Activated T-cell treated with anti-CD3 and anti-CD28 coated beads, Interleukin-2, amount 50 U/mL, for 4 hours (primary cell): ENCODE measurements at places on chromosomes 7 and 10.

DNA sequence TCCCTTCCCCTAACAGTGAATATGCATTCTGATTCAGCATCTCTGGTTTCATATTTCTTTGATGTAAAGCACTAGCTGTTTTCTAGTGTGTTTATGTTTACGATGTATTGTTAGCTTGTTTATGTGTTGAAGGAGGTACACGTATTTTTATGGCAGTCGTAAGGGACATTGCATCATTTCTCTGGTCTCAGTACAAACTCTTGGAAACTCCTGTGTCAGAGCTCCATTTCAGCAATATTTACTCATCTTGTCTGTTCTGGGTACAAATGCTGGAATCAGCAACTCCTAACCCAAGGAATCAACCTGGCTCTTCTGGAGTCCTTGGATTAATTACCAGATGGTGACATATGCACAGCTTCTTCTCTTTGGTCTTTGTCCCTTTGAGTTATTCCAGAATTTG is 270.0 kb upstream of the PLXDC2 start:
- no peak for DNase-seq

DNA sequence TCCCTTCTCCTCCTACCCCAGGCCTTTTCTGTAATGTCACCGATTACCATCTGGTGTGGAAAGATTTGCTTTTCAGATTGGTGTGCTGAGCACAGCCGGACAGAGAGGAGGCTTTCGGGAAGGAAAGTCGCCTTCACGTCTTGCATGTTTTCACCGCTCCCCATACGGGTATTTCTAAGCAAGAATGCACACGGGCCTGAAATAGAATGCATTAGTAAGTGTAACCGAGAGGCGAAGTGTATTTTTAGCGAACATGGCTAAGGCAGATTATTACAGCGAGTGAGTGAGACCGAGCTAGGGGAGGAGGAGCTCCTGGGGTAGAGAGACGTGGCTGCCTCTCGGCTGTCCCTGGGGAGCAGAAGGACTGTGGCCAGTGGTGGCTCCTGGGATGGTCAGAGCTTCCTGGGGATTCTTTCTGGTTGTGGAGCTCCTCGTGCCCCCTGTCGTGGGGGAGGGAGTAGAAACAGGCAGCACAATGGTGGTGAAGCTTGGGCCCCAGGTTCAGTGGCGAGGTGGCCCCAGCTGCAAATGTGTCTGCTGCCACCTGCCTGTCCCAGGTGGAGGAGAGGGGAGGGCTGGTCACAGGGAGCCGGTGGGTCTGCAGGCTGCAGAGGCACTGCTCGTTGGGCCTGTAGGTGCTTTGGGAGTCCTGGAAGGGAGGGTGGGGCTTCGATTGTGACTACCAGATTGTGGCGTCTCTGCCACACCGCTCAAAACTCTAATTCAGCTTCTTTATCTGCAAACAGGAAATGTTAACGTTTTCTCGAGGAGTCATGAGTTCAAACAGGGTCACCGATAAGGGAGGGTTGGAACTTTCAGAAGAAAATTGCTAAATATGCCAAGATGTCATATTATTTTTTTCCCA is 135.8 kb downstream of the CAMK1D start:
- peak; percentile 18 for DNase-seq

DNA sequence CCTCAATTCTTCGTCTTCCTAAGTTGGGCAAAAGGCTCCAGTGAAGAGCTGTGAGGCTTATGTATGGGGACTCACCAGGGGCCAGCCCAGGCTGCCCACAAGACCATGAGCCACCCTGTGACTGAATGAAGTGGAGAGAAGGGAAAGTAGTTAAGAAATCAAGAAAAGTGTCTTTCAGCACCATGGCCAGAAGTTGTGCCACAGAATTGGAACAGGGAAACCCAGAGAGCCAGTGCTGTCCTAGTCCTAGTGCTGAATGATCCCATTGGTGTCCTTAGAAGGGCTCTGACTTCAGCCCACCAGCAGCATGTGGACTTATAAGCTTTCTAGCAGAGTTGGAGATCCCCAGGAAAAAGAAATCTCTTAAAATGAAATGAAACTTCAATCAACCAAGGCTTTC is 37.0 kb upstream of the CCSER2 start:
- DNase-seq: no peak

GRCh38 chr7:66205741-66206090 is 582 bp downstream of the TPST1 start:
- no peak for DNase-seq

- DNase-seq: no peak
Measured at GRCh38 chr7:38481401-38481800, 149.8 kb downstream of the AMPH start.

GRCh38 chr10:71684356-71685173 is 35.0 kb downstream of the C10orf105 start:
- no peak for DNase-seq

GRCh38 chr7:89072081-89072480 is 276.5 kb upstream of the TEX47 start:
- no peak for DNase-seq

DNA sequence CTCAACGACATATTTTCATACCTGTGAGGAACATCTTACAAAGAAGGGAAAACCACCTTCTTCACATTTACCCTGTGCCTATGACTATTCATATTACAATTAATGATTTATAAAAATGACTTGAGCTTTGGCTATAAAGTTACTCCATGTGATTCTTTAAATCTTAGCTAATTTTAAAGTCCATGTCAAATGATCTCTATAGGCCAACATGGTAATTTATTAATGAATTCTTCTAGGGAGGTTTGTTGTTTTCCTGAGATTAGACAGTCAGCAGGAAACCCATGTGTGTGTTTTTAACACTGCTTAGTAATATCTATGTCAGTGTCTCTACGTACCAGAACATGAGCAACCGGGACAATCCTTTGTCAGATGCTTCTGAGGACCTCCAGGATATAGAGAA is 307.3 kb downstream of the IPMK start:
- no peak for DNase-seq

GRCh38 chr7:94980418-94981142 is 73.2 kb downstream of the PPP1R9A start:
- no peak for DNase-seq

GRCh38 chr10:67666416-67667034 is 29.5 kb downstream of the CTNNA3 start:
- no peak for DNase-seq

- no peak for DNase-seq
Measured at GRCh38 chr10:34489411-34489810, 325.7 kb downstream of the PARD3 start.

GRCh38 chr10:124928545-124928944 is 13.4 kb upstream of the ZRANB1 start:
- no peak for DNase-seq

- no peak for DNase-seq
Measured at GRCh38 chr7:34064519-34065158, 159.3 kb downstream of the BMPER start.

GRCh38 chr7:27901028-27901760 is 161.2 kb downstream of the TAX1BP1 start:
- DNase-seq: no peak

GRCh38 chr7:80589631-80590030 is 48.8 kb upstream of the CD36 start:
- DNase-seq: no peak

DNA sequence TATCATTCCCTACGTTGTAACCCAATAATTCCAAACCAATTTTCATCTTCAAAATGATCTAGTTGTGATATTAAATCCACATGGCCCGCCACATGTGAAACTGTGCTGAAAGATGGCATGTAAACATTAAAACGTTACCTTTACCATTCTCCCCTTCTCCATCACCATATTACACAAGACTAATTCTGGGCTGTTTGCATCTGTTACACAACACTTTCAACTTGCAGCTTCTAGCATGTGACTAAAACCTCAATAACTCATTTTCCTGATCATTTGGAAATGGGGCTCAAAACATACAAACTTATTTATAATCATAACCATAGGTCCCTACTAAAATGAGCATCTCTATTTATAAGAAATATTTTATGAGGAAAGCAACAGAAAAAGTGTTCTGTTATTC is 4.7 kb downstream of the MTERF1 start:
- no peak for DNase-seq

DNA sequence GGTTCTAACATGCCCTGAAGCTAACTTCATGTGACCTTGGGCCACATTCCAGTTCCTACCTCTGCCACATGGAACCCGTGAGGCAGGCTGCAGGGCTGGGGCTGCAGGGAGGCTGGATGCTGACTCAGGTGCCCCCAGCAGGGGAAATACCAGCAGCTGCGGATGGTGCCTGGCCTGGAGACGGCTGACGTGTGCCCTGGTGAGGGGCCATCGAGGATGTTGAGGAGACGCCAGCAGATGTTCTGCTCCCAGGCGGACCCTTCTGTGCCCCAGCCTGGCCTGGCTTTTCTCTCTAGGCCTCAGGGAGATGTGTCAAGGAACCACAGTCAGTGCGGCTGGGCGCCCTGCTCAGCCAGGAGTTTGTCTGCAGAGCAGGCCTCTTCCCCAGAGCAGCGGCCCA is 8.8 kb downstream of the BAG3 start:
- no peak for DNase-seq

DNA sequence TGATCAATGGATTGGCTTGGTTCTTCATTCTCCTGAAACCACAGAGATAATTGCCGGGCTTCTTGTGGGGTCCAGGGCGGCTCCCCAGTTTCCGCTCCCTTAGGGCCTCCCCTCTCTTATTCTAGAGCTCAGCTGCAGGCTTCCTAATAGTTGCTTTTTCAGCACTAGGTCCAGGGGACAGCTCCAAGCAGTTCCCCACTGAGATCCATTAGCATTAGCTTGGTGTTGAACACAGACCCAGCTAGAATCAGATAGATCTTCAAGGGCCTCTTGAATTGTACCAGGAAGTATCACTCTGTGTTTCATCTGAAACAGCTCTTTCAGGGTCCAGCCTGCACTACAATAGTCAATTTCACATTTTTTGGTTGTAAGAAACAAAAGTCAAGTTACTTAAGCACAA is 238.7 kb downstream of the SEC23IP start:
- no peak for DNase-seq

- DNase-seq: no peak
Measured at GRCh38 chr10:43437141-43437870, 395 bp downstream of the ZNF487 start.

- DNase-seq: no peak
Measured at GRCh38 chr7:121795736-121796135, 77.2 kb upstream of the PTPRZ1 start.

GRCh38 chr10:9342885-9343570 is 1288.5 kb downstream of the GATA3 start:
- DNase-seq: no peak

GRCh38 chr7:121714559-121715303 is 158.2 kb upstream of the PTPRZ1 start:
- no peak for DNase-seq

DNA sequence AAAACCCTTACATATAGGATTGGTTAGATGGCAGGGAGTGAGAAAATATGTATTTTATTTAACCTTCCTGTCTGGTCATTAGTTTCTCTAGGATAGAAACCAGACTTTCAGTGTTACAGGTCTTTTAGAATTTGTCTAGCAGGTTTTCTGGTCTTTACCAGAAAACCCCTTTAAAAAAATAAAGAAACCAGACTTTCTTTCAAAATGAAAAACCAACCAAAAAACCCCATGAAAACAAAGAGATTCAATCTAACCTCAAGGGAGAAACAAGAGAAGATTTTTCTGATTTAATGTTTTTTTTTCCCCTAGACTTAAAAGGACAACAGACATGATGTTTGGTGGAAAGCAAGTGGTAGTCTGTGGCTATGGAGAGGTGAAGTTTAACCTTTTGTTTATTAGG is 28.7 kb upstream of the STRIP2 start:
- no peak for DNase-seq

- DNase-seq: no peak
Measured at GRCh38 chr7:155865830-155866525, 53.7 kb upstream of the SHH start.

DNA sequence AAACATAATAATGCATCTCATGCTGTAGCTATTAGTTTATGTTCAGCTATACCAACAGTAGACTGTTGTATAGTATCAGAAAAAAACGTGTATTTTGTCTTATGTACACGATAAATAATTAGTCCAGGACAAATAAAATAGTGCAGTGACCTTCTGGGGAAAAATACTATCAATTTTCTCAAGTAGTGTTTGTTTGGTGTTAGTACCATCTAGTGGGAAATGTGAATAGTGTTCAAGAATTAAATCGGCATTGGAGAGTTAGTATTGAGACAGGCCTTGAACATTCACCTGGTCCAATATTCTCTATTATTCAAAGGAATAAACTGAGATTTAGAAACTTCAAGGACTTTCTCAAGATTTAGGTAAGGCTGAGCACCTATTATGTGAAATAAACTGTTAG is 21.7 kb upstream of the OR2A5 start:
- DNase-seq: no peak

DNA sequence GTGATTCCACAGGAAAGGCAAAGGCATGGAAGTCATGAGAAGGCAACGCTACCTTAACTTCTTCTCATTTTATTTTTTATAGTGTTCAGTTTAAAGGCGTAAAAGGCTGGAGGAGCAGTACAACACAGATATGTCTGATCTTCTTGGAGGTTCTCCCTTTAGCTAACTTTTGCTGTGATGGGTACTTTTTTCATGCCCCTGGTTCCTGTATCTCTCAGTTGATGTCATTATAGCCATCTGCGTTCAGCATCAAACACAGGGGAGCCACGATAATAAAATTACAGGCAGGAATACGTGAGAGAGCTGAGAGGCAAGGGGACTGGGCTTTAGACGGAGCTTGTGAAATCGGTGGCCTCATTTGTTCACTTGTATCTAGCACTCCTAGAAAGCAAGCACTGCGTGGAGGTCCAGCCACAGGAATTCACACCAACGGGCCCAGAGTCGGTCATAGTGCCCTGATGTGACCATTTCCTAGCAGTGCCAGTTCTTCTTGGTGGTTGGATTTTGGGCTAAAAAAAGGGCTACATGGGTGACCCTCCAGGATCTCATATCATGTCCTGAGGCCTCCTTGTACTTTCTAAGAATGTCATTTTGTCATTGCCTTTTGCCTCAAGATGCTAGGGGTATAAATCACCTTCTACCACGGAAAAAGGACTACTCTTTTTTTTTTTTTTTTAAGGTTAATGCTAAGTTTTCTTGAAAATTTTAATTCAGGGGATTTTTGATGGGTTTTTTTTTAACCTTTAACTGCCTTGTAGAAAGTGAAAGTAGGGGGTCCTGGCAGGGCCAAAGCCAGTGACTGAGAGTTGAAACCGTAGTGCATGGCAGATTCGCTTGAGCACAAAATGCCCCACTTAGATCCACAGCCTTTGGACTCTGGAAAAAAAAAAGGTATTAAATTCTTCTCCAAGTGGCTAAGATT is 191.5 kb downstream of the CELF2 start:
- DNase-seq: no peak

GRCh38 chr10:51786016-51786683 is 86.8 kb upstream of the CSTF2T start:
- DNase-seq: no peak

DNA sequence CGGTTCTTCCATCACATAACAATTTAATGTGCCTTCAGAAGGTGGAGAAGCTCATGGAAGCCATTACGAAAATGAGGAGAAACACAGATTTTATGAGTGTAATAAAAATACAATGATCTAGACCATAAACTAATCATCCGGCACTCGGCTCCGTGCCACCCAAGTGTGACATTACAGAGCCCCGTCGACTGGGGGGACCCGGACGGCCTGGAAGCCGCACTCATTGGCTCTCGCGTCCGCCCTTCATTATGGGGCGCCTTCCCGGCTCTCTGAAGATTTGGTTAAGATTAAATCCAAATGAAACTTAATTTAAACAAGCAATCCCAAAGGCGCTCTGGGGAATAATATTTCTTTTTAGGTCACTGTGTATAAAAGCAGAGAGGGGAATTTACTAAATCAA is 242.6 kb downstream of the DNAJB6 start:
- no peak for DNase-seq
